ENCODE measurements at places on chromosomes 11 and 22. TPM values are rescaled to one million over a fixed set of nuclear protein-coding genes. Genes with fewer than 3 reads are reported as not detected.

DNA sequence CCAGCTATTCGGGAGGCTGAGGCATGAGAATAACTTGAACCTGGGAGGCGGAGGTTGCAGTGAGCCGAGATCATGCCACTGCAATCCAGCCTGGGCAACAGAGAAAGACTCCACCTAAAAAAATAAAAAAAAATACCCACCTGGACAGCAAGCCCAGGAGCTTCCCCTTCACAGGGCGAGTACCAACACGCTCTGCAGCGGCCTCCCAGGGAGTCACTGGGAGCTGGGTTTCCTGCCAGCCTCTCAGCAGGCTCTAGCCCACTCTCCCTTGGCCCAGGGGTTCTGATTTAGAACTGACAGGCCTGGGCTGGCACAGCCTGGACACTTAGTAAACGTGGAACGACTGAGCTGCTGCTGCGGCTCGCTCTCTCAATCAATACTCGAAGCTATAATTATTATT lies 2.0 kb upstream of the CABP7 start:
- no peak for DNase-seq

GRCh38 chr11:17256512-17256911 lies 20.0 kb upstream of the NUCB2 start:
- DNase-seq, result no peak

DNA sequence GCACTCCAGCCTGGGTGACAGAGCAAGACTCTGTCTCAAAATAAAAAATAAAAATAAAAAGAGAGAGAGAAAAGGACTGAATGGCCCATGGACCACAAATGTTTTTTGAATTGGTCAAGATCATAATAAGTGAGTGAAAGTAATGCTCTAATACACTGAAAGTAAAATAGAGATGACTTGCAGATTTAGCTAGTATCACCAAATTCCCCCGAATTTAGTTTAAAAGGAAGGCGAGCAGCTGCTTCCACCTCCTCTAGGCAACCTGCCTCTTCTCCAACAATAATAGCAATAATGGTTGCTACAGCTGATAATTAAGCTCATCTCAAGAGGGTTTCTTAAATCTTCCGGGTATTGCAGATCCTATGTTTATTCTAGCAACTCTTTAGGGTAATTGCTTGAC lies 36.8 kb downstream of the CELF1 start:
- DNase-seq, result no peak

DNA sequence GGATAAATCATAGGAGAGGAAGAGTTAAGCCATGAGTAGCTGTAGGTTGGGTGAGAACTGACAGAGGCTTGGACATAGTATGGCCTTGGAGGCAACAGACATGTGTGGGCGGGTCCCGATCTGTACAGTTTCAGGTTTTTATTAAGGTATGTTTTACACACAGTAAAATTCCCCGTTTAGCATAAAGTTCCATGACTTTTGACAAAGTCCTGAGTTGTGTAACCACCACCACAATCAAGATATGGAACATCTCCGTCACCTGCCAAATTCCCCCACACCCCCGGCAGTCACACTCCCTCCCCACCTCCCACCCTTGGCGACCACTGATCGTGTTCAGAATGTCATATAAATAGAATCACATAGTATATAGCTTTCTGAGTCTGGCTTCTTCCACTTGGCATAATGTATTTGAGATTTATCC lies 68.1 kb downstream of the GRIK4 start:
- no peak for DNase-seq

- no peak for DNase-seq
Observed at GRCh38 chr11:11571893-11572292, 49.9 kb downstream of the GALNT18 start.

DNA sequence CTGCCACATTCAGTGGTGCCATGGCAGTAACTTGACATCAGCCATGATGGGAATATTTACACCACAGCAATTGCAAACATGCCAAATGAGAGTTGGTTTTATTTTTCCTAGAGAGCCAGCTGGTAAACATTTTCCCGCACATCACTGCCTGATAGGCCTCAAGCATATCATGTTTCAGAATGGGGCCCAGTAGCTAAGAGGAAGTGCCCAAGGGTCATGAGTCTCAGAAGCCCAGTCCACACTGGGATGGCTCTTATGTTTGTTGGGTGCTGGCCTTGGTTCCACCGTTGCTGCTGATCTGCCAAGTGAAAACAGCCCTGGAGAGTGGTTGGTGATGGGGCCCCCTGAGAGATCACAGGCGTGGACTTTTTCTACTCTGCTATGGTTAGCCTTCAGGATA lies 64.3 kb upstream of the NAV2 start:
- DNase-seq, result no peak

GRCh38 chr22:36369922-36370791 lies 17.6 kb downstream of the MYH9 start:
- no peak for DNase-seq

GRCh38 chr11:66720899-66721470 lies 8.0 kb downstream of the SPTBN2 start:
- no peak for DNase-seq

GRCh38 chr11:77353131-77353530 lies 51.6 kb upstream of the GDPD4 start:
- no peak for DNase-seq

- DNase-seq, result no peak
Observed at GRCh38 chr11:102144357-102145355, 34.4 kb downstream of the YAP1 start.

DNA sequence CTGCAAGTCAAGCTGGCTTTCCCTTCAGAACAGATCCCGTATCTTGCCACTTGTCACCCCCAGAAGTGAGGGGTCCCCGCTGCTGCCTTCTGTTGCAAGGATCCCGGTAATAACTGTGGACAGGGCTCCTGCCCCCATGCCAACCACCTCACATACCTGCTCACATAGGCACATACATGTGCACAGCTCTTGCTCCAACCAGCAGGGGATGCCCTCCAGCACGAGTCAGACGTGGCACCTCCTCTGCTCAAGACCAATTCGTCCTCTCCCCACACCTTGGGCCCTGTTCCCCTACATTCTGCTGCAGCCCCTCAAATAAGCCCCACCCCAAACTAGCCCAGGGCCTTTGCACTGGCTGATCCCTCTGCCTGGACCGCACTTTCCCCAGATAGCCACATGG lies 163.3 kb downstream of the CRYBB2 start:
- no peak for DNase-seq

GRCh38 chr11:3089236-3090061 lies 32.2 kb upstream of the CARS1 start:
- no peak for DNase-seq

DNA sequence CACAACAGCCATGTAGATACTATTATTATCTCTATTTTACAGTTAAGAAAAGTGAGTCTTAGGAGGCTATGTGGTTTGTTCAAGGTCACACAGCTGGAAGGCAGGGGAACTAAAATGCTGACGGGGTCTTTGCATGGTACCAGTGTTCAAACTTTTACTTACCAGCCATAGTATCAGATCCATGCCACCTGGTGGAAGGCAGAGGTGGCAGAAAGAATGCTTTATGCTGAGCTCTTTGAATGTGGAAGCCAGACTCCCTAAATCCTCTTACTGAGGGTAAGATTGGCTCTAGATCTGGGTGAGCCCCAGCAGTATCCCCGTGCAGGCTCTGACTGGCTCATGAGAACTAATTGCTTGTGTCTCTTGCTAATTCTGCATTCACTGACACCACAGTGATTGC lies 54.3 kb upstream of the NAV2 start:
- DNase-seq, result no peak

GRCh38 chr22:46433318-46433717 lies 97.8 kb downstream of the TRMU start:
- no peak for DNase-seq

DNA sequence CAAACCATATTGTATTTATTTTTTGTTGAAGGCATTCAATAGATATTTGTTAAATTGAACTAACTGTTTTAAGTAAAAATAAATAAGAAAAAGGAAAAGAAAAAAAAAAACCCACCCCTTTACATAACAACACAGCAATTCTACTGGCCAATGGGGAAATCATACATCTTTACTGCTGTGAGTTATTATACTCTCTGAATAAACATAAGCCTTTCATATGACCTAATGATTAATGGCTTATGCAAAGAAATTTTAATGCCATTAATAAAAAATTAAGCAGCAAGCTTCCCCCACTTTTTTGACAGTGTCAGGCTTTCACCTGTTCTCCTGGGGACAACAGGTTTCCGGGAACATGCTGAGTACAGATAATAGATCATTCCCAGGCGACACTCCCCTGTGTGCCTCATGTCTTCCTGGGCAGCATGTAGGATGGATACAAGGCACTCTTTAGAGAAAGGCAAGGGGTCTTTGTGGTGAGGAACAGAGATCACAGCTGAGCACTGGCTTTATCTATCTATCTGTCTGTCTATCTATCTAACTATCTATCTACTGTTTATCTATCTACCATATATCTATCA lies 676.0 kb downstream of the NTM start:
- no peak for DNase-seq

- DNase-seq, result no peak
Observed at GRCh38 chr22:46674367-46674781, 54.2 kb downstream of the GRAMD4 start.

- no peak for DNase-seq
Observed at GRCh38 chr11:108958368-108959104, 293.7 kb downstream of the DDX10 start.

DNA sequence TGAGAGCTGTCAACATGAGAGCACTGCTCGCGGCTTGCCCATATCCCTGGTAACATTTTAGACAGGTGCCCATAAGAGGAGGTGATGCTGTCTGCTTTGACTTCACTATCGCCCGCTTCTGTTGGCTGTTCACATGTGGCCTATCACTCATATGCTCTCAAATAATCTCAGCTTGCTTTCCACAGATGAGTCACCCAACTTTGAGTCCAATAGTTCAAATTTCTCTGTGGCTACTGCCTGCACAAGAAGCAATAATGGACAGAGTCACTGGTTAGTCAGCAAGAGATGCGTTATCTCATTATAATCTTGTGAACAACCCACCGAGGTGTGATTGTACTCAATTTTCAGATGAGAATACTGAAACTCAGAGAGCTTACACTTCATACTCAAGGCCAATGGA lies 1714.1 kb downstream of the LRRC4C start:
- DNase-seq, result no peak

GRCh38 chr22:27614650-27615007 lies 186.9 kb downstream of the MN1 start:
- no peak for DNase-seq

GRCh38 chr11:110431674-110432073 lies 1.9 kb downstream of the FDX1 start:
- DNase-seq, result no peak

GRCh38 chr11:32838505-32839274 lies 9.0 kb downstream of the PRRG4 start:
- DNase-seq, result no peak

DNA sequence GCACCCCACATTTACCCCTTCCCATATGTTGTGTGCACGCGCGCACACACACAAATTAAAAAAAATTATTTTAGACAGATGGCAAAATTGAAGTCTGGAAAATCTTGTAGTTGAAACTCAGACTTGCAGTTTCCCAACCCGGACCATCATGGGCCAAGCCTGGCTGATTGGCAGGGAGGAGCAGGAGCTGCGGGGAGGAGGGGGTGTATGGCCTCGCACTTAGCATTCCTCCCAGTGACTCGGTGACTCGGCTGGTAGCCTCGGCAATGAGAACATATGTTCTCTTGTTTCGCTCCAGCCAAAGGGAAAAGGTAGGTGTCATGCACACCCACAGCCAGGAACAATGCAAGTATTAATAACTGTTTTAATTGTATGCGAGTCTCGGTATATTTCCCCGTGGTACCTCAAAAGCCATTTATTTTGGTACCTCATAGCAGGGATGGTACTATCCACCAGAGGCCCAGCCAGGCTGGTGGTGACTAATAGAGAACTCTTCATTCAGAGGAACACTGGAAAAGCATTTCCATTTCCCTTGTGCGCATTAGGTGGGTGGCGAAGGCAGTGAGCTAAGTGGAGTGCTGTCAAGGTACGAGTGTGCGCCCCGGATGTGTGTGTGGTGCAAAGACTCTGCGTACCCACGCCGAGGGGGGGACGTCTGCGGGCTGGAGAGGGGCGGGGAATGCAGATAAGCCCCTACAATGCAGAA lies 92.5 kb downstream of the DSCAML1 start:
- peak; percentile 76 for DNase-seq

GRCh38 chr11:18005376-18006129 lies 7.3 kb downstream of the SERGEF start:
- no peak for DNase-seq

GRCh38 chr22:17954860-17955587 lies 69.3 kb downstream of the MICAL3 start:
- no peak for DNase-seq

DNA sequence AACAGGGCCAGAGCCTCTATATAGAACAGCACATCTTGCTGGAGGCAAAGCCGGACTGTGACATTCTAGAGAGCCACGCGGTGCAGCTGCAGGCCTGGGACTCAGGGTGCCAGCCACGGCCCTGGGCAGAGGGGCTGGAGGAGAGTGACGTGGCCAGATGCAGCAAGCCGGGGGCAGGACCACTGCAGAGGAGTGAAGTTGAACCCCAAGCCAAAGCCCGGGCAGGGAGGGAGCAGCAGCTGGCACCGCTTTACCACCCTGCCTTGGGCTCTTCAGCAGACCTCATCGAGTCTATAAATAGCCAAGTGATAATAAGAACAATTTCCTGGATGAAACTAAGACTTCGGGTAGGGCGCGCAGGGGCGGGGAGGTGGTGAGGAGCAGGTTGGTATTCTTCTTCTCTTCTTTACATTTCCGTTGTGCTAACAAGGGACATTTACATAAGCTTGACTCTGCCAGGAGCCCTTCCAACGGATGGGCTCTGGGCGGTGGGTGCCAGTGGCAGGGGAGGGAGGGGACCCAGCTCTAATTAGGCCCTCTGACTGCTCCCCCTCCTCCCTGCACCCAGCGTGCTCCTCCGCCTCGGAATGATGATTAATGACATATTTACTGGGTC lies 110.2 kb downstream of the ST3GAL4 start:
- no peak for DNase-seq

- no peak for DNase-seq
Observed at GRCh38 chr11:5973530-5973929, 5.2 kb upstream of the OR56A5 start.

DNA sequence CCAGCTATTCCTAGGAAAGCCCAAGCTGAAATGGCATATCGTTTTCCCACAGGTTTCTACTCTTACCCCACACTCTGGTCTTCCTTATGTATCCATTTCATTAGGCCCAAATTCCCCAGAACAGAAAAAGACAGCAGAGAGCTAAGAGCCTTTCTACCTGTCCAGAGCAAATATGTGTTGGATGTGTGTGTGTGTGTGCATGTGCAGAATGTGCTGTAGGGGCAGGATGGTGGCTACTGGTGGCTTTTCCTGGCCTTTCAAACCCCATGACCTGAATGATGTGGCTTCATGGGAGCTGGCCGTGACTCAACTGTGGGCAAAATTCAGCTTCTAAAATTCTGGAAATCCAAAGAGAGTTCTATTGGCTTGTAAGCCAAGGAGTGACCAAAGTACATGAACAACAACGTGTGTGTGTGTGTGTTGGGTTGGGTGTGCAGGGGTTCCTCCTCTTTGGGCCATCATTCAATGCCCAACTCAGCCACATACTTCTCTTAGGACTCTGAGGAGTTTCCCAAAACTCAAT lies 421.4 kb upstream of the CADM1 start:
- no peak for DNase-seq

Gene HTR3B
- 0.31 TPM for total RNA-seq

Gene RFPL3
- total RNA-seq, result not detected

Gene FREY1
- 1.4 TPM for total RNA-seq

Gene CCS
- 22.0 TPM for total RNA-seq

Gene HOATZ
- total RNA-seq, result not detected

Gene NEAT1
- total RNA-seq, result 3.6 TPM

Gene THRSP
- not detected for total RNA-seq

Gene C11orf87
- 29.8 TPM for total RNA-seq

Gene AMOTL1
- total RNA-seq, result 34.6 TPM

Gene OR56A5
- total RNA-seq, result not detected

Gene HEPHL1
- not detected for total RNA-seq

Gene SLC1A2
- 228 TPM for total RNA-seq

Gene PIH1D2
- 2.0 TPM for total RNA-seq

Measured in occipital lobe (tissue), 3 donors.